ENCODE measurements at places on chromosomes 12 and 14.

DNA sequence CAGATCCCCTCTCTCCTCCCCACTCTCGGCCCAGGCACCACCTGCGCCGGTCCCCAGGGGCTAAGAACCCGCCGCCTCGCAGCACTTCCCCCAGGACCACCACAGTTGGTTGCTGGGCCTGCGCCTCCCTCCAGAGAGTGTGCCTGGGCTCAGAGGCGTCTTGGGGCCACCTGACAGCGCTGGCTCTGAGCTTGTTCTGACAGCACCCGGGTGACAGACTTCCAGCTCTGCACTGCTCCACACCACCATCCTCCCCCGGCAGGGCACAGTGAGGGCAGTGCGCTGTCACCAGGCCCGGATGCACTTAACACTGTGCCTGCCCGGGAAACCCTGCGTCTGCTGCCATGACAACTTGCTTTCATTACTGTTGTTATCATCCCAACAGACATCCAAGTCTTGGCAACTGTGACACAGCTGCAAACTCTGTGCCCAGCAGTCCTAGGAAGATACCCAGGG lies 6.6 kb downstream of the BRF1 start:
- DNase-seq: peak; percentile 21

GRCh38 chr14:80269353-80269925 lies 58.1 kb upstream of the DIO2 start:
- DNase-seq: no peak

DNA sequence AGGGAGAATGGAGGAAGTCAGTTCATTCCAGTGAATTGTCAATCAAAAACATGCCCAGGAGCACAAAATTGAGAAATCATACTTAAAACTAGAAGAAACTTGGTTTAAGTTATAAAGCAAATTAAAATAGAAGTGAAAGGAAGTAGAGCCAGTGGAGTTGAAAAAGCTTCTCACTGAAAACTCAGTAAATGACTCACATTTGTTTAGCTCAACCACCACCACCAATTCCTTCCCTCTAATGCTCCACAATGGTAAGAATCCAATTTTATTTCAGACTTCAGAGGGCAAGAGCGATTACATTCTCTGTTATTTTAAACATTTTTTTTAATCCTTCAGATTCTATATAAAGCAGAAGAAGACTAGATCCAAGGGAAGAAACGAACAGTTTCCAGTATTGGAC lies 19.4 kb downstream of the UTP20 start:
- no peak for DNase-seq

DNA sequence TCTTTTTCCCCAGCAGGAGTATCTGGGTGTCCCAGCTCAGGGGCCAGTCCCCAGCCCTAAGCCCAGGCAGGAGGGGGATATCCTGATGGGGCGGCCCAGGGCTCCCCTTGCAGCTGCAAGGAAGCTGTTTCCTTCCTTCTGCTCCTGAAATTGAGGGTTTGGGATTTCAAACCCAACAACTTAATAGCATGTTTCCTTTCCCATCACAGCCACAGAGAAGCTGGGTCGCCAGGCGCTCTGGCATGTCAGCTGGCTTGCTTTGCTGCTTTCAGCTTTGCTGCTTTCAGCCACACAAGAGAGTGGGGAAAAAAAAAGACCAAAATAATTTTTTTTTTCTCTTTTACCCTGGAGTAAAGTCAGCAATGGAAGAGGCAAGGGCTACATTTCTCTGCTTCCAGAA lies 30.0 kb downstream of the HVCN1 start:
- no peak for DNase-seq

- DNase-seq: no peak
Observed at GRCh38 chr12:9114946-9115345, 773 bp downstream of the A2M start.

- DNase-seq: peak; percentile 80
Observed at GRCh38 chr12:131867471-131867870, 27.0 kb upstream of the ULK1 start.

DNA sequence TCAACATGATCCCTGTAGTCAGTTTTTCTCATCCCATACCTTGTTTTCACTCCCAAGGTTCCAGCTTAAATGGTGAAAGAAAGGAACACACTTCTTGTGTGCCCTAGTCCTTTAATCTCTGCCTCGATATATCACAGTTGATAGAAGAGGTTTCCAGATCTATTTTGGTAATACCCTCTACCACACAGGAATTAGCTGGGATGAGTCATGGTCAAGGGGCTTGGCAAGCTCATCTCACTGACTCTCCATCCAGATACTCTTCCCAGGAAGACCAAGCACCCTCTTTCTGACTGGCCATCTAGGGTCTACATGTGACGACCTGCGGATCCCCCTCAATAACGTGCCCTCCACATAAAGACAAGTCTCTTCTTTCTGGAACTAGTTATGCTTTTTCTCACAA lies 277.9 kb downstream of the ITPR2 start:
- DNase-seq: no peak

GRCh38 chr12:53205747-53206419 lies 1.2 kb downstream of the ITGB7 start:
- DNase-seq: peak; percentile 87

GRCh38 chr12:10612984-10613348 lies 443 bp downstream of the MAGOHB start:
- no peak for DNase-seq

- DNase-seq: no peak
Observed at GRCh38 chr12:52019113-52019770, 12.5 kb downstream of the TAMALIN start.

GRCh38 chr12:109671502-109671901 lies 42.1 kb upstream of the FAM222A start:
- DNase-seq: no peak

- no peak for DNase-seq
Observed at GRCh38 chr12:2387103-2387834, 334.5 kb downstream of the CACNA1C start.

GRCh38 chr14:63163306-63163705 lies 40.9 kb upstream of the RHOJ start:
- DNase-seq: no peak

DNA sequence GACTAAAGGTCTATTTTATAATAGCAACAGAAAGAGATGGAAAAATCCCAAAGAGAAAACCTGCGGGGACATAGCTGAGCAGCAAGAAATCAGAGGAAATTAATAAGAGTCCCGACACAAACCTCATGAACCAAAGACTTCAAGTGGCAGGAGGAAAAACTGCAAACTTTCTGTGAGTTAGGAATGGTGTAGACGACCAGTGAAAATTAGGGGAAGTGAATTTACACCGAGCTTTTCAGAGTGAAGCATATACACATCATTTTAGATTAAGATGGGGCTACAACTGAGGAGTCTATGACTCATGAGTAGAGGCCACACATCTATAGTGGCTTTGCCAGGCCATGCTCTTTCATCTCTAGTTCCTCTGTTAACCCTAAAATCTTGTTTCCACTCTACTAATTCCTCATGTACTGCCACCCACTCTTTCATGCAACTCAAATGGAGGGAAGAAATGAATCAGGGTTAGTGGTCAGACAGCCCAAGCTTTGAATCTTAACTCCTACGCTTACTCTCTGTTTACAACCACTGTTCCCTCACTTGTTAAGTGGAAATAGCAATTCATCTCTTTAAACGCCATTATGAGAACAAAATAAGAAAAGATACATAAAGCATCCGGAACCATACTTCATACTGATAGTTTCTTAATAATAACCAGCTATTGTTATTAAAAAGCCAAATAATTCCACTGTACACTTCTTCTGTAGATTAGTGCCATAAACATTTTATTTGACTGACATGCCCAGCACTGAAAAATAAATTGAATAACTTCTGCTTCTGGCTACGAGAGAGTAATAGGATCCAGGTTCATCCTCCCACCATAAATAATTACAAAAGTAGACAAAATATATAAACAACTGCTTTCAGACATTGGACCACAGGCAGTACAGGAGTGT lies 219.3 kb downstream of the RMST start:
- no peak for DNase-seq

GRCh38 chr12:81859521-81859920 lies 100.4 kb upstream of the PPFIA2 start:
- DNase-seq: no peak

GRCh38 chr12:20044846-20045245 lies 323.5 kb upstream of the PDE3A start:
- no peak for DNase-seq

- no peak for DNase-seq
Observed at GRCh38 chr12:66877925-66878324, 199.0 kb upstream of the GRIP1 start.

DNA sequence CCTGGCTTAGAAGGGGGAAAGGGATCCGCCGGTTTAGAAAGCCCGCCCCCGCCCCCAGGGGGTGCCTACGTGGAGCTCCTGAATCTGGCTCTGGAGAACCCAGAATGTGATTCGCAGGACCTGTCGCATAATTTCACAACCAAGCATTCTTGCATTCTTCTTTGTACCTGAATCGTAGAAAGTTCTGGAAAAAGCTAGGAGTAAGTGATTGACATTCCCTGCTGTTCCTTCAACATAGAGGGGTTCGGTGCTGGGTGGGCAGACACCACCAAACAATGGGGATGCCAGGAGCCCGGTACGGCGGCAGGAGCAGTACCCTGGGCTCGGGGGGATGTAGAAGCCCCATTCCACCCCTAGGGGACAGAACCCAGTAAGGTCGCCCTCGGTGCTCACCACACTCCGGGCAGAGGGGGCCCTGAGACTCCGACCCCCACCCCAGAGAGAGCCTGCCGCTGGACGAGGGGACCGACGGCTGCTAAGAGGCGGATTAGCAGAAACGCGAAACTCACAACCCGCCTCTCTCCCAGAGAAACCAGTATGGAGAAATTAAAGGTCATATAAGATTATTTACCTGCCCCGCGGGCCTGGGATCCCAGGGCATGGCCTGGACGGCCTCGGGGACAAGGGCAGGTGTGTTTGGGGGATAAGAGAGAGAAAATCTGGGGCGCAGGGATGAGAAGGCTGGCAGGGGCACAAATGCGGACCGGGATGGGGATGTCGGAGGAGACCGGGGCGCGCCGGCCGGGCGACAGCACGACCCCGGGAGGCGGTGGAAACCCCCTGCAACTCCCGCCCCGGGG lies 520 bp downstream of the CSRP2 start:
- DNase-seq: no peak

- peak; percentile 87 for DNase-seq
Observed at GRCh38 chr12:27549801-27550652, 26.0 kb downstream of the PPFIBP1 start.

- DNase-seq: no peak
Observed at GRCh38 chr14:36750244-36750643, 88.6 kb downstream of the PAX9 start.

DNA sequence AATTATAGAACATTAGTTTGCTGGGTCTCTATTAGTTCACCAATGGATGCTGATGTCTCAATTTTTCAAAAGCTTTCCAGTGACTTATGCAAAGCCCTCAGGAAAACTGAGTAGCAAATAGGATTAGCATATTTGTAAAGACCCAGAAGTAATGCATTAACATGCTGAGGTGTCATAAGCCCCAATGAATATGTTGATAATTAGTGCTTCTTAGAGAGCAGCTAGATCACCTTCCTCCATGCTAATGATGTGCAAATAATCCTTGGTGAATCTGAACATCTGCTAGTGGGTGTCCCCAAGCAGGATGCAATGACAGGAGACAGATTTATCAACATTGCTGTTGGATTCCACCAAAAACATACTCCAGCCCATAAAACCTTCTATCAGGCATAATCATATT lies 19.0 kb downstream of the IFNG start:
- DNase-seq: no peak

DNA sequence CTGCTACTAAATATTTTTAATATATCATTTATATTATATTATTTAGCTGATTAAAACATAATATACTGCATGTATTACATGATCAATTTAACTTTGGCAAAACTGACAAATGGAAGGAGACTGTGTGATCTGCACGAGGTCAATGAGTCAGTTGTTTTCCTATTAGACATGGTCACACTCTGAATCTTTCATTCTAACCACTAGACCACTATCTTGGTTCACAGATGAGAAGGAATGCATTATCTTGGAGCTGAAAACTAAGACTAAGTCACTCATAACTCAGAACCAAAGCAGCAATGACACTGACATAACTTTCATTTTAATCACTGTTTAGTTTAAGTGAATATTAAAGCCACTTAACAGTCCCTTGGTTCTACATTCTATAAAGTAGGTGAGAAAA lies 37.4 kb downstream of the GNPTAB start:
- no peak for DNase-seq

DNA sequence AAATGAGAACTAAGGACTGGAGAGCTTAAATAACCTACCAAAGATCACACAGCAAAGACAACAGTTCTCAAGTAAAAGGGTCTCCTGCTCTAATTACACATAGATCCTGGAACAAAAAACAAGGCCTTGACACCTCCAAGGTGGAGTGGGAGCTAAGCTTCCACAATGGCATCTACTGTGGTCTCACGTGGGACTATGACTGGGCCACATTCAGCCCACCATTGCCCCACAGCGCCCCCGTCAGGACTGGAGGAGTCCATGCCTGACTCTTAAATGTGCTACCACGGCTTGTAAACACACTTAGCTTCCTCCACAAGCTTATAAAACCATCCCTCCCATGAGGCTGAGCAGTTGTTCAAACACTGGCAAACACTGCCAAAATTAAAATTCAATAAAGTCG lies 88.5 kb downstream of the GCH1 start:
- DNase-seq: peak; percentile 3

DNA sequence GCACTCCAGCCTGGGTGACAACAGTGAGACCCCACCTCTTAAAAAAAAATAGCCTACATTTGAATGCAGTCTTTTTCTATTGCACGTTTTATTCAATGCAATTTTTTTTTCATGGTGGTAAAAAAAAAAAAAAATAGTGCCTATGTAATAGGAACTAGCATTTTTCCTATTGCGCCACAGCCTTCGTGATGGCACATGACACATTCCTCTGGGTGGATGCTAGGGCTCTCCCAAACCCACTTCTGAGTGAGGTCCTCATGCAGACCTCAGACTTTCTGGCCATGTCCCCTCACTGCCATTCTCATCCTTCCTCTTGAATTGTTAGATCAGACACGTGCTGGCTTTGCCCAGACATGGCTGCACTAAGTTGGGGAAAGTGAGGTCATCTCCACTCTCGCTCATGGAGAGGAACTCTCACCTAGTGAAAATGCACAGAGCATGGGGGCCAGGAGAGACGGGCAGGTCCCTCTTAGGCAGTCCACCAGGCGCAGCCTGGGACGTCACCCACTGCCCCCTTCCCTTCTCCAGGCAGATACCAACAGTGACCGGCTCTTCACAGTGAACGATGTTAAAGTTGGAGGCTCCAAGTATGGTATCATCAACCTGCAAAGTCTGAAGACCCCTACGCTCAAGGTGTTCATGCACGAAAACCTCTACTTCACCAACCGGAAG lies 19.2 kb downstream of the DCAF4 start:
- no peak for DNase-seq

DNA sequence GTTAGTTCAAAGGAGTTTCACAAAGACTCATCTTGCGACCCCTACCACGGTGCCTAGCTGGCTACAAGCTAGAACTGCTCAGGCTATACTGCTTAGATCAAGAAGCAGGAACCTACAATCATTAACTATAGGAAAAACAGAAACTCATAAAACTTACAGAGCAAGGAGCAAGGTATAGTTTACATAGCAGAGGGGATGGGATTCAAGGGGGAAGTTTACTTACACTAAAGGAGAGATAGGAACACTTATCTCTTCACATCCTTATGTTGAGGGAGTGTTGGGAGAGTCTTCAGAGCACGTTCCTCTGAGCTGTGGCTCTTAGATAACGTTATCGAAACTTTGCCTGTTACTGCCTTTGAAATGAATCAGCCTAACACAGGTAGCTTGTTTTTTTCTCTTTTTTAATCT lies 58.1 kb downstream of the FSCB start:
- no peak for DNase-seq

- DNase-seq: peak; percentile 50
Observed at GRCh38 chr12:127268213-127268612, 998.8 kb upstream of the TMEM132C start.
